ENCODE measurements at places on chromosomes 4 and X.

- DNase-seq: peak; percentile 70
Observed at GRCh38 chr4:1009542-1010394, 1.7 kb upstream of the FGFRL1 start.

- DNase-seq: no peak
Observed at GRCh38 chr4:3291969-3292570, 751 bp upstream of the RGS12 start.

- no peak for DNase-seq
Observed at GRCh38 chrX:152992115-152992514, 1.8 kb downstream of the PNMA5 start.

GRCh38 chr4:153722036-153722435 is 37.8 kb downstream of the RNF175 start:
- DNase-seq: no peak

DNA sequence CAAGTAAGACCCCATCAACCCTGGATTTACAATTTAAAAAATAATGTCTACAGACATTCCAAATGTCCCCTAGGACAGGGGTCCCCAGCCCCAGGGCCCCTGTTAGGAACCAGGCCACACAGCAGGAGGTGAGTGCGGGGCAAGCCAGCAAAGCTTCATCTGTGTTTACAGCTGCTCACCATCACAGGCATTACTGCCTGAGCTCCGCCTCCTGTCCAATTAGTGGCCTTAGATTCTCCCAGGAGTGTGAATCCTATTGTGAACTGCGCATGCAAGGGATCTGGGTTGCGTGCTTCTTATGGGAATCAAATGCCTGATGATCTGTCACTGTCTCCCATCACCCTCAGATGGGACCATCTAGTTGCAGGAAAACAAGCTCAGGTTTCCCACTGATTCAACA is 146.1 kb downstream of the ATP10D start:
- DNase-seq: no peak

- no peak for DNase-seq
Observed at GRCh38 chrX:71160475-71160874, 15.8 kb downstream of the NLGN3 start.

- DNase-seq: no peak
Observed at GRCh38 chr4:8316251-8316771, 46.8 kb downstream of the HTRA3 start.

DNA sequence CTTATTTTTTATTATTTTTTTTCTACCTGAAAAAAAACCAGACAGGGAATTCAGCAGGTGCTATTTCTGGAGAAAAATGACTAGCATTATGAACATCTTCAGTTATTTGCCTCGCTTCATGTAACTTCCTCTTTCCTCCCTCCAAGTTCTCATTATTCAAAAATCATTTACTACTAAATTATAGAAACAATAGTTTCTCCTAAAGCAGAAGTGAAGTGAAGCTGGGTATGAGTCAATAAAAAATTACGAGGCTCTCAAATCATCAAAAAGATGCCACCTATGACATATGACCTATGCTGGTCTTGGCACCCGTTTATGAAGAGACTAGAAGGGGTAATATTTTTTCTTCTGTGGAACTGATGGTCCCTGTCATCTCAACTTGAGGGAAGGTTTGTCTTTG is 145.0 kb upstream of the AADAT start:
- no peak for DNase-seq

GRCh38 chr4:174742561-174742960 is 86.5 kb downstream of the GLRA3 start:
- DNase-seq: no peak

GRCh38 chr4:102632241-102633065 is 128.3 kb downstream of the MANBA start:
- DNase-seq: no peak

- no peak for DNase-seq
Observed at GRCh38 chr4:88230461-88230891, 53.9 kb downstream of the PPM1K start.

DNA sequence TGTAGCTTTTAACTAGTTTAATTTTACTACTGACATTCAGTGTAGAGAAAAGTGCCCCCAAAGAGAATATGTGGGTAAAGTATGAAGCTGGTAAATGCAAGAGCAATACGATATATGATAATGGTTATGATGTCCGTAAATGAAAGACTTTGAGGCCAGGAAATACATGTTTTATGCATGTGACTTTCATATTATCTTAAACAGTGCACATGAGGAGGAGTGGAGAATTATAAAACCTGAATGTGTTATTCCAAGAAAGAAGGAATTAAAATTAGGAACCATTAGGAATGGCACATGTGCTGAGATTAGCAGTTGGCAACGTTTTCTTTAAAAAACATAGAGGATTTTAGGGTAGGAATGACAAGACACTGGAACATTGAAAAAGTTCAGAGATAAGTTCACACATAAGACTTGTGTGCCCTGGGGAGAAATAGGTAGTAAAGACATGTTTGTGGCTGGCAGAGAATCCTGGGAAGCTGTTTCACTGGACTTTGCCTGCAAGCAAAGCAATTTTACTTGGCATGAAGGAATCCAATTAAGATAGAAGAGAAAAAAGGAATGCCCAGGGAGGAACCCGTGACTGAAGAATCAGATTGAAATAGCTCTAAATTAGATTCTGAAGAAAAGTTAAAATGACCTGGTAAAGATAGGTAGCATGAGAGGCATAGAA is 20.0 kb downstream of the GK start:
- no peak for DNase-seq

- DNase-seq: no peak
Observed at GRCh38 chr4:53477038-53477565, 99.7 kb downstream of the FIP1L1 start.

Measured in stimulated activated CD8-positive, alpha-beta memory T cell treated with anti-CD3 and anti-CD28 coated beads, Interleukin-2, amount 100 ng/mL, for 1 hour (primary cell).